ENCODE measurements at places on chromosomes 1 and 21.

GRCh38 chr1:79472067-79472656 is 465.6 kb upstream of the ADGRL4 start:
- DNase-seq, result no peak

DNA sequence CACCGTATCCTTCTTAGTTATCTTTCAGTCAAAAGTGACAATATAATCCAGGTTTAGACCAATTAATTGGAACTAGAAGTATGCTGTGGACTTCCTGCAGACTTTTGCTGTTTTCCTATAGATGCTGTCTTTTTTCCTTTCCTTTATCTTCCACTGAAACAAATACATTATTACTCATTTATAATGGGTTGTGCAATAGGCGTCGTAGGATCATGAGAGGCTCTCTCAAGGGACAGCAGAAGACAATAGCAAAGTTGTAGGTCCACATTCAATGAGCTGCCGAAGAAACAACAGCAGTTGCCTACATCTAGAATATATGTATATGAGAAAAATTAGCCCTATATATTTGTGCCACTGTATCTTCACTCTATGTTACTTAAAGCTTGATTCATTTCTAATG is 371.6 kb downstream of the AMY1C start:
- DNase-seq, result no peak

- DNase-seq, result no peak
Measured at GRCh38 chr1:215059947-215060346, 22.6 kb upstream of the KCNK2 start.

GRCh38 chr21:36976882-36977651 is 10.6 kb upstream of the HLCS start:
- DNase-seq, result peak; percentile 64

DNA sequence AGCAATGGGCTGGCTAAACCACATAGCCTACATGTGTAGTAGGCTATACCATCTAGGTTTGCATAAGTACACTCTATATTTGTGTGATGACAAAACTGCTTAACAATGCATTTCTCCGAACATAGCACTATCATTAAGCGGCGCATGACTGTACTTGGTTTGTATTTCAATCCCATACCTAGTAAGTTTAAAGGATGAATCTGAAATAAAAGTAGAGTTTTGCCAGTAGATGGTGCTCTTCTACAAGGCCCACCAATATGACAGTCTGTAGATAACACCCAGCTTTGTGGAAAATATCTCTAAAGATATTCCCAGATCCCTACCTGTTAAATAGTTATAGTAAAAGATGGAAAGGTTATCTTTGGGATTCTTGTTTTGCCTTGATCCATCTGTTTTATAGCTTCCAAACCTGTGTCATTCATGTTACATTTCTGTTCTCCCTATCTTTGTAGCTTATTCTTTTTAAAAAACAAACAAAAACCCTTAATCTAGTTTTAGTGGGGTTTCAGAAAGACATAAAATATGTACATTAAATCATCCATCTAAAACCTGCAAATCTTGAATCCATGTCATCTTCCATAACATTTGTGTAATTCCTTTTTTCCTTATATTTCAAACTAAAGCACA is 33.9 kb upstream of the ASPM start:
- peak; percentile 64 for DNase-seq

GRCh38 chr21:44657635-44658540 is at the start of gene KRTAP12-3:
TSS of gene KRTAP12-3 (plus strand) at chr21:44657932. CDS start at chr21:44657980, 48 bp downstream.
- DNase-seq, result no peak

GRCh38 chr1:1911350-1912041 is 3.6 kb upstream of the CALML6 start:
- no peak for DNase-seq

DNA sequence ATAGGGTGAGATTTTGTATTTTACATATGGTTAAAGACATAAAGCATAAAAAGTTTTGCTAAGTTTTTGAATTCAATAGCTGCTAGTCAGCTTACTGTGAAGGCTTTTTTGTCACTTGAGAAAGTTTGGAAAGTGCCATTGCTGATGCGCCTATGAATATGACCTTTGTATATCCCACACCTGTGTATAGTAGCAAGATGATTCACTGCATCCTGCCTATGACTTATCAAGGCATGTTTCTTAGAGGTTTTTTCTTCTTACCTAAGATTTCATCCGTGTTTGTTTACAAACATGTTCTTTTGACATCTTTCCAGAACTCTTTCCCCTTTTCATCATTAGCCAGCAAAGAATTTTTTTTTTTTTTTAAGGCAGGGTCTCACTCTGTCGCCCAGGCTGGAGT is 51.5 kb downstream of the PRKAA2 start:
- no peak for DNase-seq

DNA sequence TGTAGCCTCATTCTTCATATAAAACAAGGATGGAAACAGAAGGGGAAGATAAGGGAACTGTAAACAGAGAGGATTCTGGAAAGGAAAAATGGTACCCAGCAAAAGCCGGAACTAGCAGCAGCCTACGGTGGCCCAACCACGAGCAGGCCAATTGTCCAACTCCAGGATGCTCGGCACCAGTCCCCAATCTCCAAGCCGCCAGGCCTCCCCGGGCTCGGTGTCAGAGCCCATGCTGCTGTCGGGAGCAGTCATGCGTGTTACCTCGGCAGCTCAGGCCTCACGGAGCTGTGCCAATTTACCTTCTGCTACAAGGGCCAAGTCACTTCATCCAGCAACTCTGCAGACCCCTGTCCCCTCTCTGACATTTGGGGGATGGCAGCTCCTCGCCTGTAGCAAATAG is 130.8 kb downstream of the ZBTB18 start:
- DNase-seq, result no peak

GRCh38 chr1:172948457-172948856 is 102.3 kb downstream of the TNFSF18 start:
- DNase-seq, result no peak

- DNase-seq, result no peak
Measured at GRCh38 chr1:59298710-59299346, 1.9 kb downstream of the FGGY start.

- DNase-seq, result no peak
Measured at GRCh38 chr1:171210355-171210754, 25.3 kb downstream of the FMO2 start.

GRCh38 chr1:229993060-229993459 is 74.0 kb upstream of the GALNT2 start:
- no peak for DNase-seq
